ENCODE measurements at places on chromosomes 16 and 17.

DNA sequence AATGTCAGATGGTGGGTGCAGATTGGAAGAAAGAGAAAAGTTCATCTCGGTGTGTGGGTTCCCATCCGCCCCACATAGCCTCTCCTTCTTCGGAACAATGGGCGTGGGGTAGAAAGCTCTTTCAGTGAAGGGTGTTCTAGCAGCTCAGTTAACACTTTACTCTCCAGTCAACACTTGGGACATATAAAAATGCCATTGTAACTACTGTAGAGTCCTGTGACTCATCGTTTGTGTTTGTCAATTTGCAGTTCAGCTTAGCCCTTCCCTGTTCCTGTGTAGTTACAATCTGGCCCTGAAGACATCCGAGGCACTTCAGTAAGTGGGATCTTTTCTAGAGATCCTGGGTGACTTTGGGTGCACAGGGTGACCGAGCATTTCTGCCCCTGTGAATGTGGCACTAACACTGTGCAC lies 11.5 kb upstream of the CLEC18C start:
- DNase-seq: no peak

GRCh38 chr17:8935191-8935590 lies 30.3 kb downstream of the PIK3R5 start:
- no peak for DNase-seq

- no peak for DNase-seq
Measured at GRCh38 chr17:8022360-8023003, 16.4 kb upstream of the ALOX15B start.

DNA sequence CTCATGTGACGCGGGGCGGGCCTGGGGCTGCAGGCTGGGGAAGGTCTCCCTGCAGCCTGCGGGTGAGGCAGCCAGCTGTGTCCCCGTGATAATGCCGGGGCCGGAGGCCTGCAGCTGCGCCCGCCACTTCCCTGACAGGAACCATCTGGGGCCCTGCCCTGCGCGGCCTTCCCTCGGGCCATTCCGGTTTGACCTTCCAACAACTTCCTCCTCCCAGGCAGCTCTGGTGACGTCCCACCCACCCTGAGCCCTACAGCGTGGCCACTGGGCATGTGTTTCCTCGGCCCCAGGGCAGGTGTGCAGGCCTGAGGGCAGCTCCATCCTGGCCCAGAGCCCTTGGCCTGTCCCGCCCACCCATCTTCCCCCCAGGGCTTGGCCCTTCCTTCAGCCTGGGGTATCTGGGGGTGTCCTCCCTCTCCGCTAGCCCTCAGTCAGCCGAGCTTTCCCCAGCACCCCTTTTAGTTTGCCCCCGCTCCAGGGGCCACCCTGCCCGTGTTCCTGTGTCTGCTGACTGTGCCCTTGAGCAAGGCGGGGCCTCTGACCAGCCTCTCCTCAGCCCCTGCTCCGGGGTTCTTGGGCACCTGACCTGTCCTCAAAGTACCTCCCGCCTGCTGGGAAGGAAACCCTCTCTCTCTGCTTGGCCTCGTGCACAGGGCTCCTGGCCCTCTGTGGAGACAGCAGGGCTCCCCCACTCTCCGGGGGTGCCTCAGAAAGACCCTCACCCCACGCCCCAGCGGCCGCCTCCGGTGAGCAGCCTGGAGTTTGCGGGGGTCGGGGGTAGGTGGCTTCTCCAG lies at the start of gene CBFA2T3:
Gene CBFA2T3 (minus strand): TSS at position 190 of the 794 bp plus-strand sequence. CDS start 400 bp downstream, outside the sequence.
- no peak for DNase-seq

- DNase-seq: no peak
Measured at GRCh38 chr16:49750341-49751000, 105.4 kb downstream of the ZNF423 start.

DNA sequence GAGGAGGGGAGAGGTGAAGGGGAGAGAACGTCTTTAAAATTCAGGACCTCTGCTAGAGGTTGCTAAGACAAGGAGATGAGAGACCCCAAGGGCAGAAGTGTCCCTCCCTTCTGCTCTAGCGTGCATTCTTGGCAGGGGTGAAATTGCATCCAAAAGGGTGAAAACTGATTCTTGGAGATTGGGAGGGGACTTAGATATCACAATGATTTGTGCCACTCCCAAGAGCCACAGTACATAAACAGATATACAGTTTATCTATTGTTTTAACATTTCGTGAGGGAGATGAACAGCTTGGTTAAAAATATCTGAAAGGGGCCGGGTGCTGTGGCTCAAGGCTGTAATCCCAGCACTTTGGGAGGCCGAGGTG lies 12.8 kb downstream of the CAVIN1 start:
- DNase-seq: no peak

DNA sequence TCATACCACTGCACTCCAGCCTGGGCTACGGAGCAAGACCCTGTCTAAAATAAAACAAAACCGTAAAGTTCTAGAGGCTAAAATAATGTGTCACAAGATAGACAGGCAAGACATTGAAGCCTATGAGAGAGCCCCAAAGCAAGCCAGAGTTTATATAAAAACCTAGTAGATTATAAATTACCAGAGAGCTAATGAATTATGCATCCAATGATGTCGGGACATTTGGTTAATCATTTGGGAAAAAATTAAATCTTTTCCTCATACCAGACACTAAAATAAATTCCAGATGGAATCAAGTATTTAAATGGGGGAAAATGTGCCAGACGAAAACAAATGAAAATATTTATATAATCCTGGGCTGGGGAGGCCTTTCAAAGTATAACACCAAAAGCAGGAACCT lies 24.2 kb downstream of the CCDC40 start:
- no peak for DNase-seq

DNA sequence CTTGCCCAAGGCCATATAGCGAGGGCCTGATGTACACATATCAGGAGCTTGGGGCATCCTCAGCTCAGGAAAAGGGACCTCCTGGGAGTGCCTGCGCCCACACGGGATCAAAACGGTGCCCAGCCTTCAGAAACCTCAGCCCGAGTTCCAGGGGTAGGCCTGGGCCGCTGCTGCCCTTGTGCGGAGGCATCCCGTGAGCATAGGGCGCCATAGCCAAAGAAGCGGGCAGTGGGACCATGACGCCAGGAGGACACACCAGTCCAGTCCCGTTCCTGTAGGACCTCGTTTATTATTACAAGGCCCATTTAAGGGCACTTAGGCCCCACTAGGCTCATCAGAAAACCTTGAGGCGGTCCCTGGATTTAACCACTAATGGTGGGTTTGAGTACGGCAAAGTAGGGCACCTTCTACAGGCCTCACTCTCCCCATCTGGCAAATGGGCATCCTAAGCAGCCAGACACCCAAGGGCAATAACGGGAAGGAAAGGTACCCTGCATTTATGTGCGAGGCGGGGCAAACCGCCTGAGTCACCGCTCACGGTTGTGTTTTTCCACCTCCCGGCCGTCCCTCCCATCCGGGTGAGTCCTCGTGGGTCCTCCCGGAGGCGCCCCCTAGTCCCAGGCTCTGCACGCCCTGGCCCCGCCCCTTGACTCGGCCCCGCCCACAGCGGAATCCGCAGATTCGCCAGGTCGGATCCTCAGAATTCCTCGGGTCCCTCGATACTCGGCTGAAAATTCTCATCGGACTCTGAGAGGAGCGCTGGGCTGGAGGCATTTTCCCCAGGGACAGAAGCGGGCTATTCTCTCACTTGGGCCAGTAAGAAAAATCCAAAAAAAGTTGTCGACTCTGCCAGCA lies 726 bp upstream of the SETD1A start:
- DNase-seq: peak; percentile 54

DNA sequence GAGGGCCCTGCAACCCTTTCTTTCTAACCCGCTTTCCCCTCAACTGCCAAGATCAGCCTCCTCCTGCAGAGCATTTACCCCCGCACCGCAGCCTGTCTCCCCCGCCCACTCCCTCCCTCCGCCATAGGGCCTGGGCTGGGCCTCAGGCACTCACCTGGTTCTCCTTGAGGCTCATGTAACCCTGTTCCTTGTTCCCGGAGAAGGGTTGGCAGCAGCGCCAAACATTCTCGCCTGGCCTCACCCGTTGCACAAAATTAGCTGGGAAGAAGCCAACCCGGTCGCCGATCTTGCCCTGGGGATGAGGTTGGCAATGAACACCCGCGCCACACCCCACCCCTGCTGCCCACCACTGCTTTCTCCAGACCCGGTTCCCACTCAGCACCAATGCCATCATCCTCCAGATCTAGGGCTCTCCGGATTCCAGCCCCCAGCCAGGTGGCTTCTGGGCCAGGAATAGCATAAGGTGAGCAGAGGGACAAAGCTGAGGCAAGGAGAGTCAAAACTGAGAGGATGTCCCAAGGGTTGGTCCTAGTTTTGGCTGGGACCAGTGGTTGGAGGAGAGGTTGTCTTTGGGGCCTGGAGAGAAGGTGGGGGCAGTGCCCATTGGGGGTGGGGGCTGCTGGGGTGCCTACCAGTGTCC lies 12.8 kb downstream of the STAC2 start:
- no peak for DNase-seq

DNA sequence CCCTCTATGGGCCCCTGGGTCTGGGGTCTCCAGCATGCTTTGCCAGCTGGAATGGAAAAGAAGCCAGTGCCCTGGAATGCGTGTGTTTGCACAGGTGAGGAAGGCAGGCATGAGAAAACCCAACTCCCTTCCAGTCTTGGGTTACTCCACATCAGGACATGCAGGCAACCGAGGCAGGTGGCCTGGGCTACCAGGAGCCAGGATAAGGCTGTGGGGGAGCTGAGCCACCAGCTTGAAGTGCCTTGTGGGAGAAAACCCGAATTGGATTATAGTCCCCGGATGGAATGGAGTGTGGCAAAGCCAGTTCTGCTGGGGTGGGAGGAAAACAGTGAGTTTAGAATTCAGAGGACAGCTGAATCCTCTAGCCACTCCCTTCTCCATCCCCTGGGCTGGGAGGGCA lies 7.2 kb downstream of the SRCIN1 start:
- DNase-seq: peak; percentile 93

GRCh38 chr17:34556931-34557330 lies 22.5 kb upstream of the TMEM132E start:
- DNase-seq: no peak

GRCh38 chr16:14109782-14110727 lies 38.9 kb downstream of the MRTFB start:
- DNase-seq: no peak

DNA sequence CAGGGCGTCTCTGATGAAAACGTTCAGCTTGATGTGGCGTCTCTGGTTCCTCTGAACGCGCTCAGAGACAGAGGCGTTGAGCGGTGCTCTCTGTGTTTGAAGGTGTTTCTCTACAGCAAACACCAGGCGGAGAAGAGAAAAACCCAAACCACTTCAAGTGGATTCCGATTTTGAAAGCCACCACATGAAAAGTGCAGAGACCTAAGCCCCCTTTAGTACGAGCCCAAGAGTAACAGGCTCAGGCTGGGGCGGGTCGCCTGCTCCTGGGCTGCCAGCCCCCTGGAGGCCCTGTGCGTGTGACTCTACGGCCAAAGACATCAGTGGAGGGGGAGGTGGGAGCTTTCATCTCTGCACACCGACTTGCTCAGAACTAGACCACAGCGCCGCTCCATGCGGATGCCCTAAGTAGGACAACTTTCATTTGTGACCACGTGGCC lies 328.4 kb downstream of the MAF start:
- no peak for DNase-seq

GRCh38 chr16:89642574-89642973 lies 14.9 kb downstream of the CHMP1A start:
- no peak for DNase-seq

DNA sequence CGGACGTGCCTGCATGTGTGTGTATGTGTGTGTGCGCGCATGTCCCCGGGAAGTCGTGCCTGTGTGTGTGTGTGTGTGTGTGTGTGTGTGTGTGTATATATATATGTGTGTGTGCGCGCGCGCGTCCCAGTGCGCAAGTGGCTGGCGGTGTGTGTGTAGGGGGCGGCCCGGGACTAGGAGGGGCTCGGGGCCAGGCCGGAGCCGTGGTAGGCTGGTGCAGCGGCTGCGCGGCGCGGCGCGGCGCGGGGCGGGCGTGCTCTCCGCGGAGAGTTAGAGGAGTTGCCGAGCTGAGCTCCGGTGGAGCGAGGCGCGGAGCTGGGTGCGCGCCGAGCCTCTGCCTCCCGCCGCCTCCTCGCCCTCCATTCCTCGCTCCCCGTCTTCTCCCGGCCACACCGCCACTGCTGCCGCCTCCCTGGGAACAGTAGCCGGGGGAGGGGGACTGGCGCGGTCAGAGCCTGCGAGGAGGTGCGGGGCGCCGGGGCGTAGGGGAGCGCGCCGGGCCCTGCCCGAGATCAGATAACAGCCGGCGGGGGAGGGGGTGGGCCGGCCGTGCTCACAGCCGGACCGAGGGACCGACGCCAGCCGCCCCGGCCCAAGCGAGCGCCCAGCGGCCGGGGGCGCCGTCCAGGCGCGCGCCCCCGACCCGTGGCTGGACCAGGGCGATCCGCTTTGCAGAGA lies at the start of gene KCNJ12:
Gene KCNJ12 (plus strand): TSS at position 277 of the 678 bp plus-strand sequence. CDS start 38,986 bp downstream, outside the sequence.
- DNase-seq: peak; percentile 28

GRCh38 chr17:20611309-20611708 lies 31.8 kb downstream of the CDRT15L2 start:
- no peak for DNase-seq

DNA sequence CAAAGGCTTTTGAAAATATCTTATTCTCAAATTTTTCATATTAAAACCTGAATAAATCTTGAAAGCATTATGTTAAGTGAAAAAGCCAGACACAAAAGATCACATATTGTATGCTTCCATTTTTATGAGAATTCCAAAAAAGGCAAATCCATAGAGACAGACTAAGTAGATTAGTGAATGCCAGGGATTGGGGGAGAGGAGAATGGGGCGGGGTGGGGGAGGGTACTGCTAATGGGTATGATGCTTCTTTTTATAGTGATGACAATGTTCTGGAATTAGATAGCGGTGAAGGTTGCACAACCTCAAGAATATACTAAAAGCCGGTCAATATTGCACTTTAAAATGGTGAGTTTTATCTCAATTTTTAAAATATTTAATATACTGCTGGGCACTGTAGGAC lies 44.0 kb downstream of the XPO6 start:
- DNase-seq: no peak

DNA sequence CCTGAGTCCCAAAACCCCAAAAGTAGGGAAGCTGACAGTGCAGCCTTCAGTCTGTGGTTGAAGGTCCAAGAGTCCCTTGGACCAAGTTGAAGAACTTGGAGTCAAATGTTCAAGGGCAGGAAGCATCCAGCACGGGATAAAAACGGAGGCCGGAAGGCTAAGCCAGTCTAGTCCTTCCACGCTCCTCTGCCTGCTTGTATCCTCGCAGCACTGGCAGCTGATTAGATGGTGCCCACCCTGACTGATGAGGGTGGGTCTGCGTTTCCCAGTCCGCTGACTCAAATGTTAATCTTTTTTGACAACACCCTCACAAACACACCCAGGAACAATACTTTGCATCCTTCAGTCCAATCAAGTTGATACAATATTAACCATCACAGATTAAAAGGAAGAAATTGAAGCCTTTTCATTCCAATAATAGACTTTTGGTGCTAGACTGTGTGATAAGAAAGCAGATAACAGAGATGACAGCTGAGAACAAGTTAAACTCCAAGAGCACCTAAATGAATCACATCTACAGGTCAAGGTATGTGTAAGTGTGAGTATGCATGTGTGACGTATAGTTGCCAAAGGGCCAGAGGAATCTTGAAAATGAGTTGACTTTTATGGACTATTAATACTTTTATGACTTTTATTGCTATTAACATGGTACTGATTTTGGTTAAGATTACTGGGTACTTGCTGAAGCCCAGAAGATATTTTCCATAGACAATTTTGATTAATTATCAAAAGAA lies 933.5 kb upstream of the SOX9 start:
- no peak for DNase-seq
